HAP-1 (cell line): ENCODE measurements at places on chromosomes 7 and 10.

GRCh38 chr7:128025380-128025779 is 5.9 kb downstream of the LRRC4 start:
- DNase-seq: no peak

- no peak for DNase-seq
These were observed 386.4 kb downstream of the ETV1 start for GRCh38 chr7:13603016-13603415.

DNA sequence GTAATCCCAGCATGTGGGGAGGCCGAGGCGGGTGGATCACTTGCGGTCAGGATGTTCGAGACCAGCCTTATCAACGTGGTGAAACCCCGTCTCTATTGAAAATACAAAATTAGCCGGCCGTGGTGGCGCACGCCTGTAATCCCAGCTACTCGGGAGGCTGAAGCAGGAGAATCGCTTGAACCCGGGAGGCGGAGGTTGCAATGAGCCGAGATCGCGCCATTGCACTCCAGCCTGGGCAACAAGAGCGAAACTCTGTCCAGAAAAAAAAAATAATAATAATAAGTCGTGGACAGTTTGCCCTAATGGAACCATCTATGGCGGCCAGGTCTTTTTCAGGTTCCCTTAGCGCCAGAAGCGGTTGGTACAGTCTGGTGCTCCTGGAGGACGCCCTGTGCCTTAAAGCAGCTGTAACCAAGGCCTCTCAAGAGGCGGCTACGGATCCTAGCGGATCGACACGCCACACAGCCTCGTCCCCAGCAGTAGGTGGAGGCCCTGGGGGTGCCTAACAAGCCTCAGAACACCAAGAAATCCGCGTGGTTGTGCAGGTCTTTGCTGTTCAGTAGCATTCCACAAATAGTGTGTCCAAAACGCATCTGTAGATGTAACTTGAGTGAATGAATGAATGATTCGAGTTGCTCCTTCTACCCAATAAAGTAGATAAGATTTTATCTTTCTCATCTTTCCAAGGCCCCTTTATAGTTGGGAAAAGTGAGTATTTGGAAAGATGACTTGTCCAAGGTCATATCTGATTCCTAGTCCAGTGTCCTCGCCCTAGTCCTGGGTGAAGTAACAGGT is 982 bp downstream of the PGAM1 start:
- DNase-seq: no peak

DNA sequence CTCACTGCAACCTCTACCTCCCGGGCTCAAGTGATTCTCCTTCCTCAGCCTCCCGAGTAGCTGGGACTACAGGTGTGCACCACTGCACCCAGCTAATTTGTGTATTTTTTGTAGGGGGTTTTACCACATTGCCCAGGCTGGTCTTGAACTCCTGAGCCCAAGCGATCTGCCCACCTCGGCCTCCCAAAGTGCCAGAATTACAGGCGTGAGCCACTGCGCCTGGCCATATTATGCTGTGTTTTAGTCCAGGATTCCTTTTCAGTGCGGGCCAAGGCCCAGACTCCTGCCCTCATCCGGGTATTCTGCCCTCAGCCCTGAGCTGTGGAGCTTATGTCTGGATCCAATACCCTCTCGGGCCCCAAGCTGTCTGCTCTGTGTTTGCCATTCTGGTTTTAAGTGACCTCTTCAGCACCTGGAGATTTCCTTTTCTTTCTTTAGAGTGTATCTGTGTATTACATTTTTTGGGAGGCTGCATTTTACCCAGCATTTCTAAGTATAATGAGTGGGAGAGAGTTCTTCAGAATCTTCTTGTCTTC is 114.9 kb downstream of the BUB3 start:
- DNase-seq: no peak

GRCh38 chr10:109203646-109204353 is 719.5 kb downstream of the XPNPEP1 start:
- DNase-seq: no peak

GRCh38 chr7:40099837-40100236 is 34.6 kb downstream of the MPLKIP start:
- no peak for DNase-seq

GRCh38 chr7:151704960-151705635 is 171.8 kb downstream of the PRKAG2 start:
- no peak for DNase-seq

DNA sequence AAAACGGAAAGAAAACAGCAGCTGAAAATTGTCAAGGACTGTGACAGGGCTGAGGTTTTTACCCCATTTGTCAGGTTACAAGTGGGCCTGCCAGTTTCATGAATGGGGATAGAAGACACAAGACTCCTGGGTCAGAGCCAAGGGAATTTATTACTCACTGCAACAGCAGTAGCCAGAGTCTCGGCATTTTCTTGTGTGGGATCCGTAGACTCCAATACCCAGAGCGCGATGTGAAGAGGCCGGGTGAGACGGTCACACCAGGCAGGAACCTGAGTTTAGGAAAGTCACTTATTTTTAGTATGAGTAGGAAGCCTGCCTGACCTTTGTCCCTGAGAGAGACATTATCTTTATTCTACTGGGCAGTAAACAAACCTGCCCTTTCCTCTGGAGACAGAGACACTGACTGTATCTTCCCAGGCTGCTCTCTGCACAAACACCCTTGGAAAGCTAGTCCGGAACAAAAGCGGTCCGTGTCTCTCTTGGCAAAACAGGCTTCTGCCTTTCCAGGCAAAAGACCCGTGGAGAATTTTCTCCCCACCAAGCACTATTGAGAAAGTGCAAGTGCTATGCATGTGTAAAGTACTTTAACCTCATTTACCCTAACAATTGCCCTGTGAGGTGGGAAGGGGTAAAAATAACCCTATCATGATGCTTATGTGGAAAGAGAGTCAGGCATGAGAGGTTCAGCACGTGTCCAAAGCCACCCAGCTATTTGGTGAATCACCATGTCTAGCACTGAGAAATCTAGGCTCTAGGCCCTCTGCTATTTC is 58.4 kb downstream of the JCAD start:
- DNase-seq: no peak

DNA sequence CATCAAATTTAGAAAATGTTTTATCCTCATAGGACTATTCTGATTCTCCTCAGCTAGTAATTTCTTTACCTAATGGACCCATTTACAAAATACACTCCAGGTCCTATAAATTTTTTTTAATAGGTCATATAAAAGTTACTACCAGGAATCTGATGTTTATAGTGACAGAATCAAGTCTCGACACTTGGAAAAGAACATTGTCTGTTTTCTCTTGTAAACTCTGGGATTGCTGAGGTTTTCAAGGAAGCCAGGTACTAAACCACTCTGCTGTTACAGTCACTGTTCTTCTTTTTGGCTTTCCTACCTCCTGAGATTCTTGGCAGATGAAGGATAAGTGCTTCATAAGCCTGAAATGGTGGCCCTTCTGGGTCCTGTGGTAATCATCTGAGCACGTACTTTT is 493.1 kb downstream of the AUTS2 start:
- no peak for DNase-seq

DNA sequence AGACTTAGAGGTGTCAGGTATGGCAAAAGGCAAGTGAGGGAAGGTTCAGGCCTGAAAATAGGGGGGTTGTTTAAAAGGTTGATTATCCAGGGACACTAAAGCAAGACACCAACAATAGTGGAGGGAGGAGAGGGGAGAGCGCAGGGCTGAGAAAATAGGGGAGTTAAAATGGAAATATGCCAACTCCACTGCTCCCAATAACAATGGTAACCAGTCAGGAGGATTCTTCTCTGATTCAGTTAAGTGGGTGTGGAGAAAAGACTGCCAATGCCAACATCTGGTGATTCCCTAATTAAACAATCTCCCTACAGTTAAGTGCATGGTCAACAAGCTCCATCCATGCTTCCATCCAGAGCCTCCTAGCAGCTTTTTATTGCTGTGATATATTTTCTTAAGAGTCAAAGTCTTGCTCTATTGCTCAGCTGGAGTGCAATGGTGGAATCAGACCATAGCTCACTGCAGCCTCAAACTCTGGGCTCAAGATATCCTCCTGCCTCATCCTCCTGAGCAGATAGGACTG is 183.3 kb downstream of the JAZF1 start:
- DNase-seq: no peak

DNA sequence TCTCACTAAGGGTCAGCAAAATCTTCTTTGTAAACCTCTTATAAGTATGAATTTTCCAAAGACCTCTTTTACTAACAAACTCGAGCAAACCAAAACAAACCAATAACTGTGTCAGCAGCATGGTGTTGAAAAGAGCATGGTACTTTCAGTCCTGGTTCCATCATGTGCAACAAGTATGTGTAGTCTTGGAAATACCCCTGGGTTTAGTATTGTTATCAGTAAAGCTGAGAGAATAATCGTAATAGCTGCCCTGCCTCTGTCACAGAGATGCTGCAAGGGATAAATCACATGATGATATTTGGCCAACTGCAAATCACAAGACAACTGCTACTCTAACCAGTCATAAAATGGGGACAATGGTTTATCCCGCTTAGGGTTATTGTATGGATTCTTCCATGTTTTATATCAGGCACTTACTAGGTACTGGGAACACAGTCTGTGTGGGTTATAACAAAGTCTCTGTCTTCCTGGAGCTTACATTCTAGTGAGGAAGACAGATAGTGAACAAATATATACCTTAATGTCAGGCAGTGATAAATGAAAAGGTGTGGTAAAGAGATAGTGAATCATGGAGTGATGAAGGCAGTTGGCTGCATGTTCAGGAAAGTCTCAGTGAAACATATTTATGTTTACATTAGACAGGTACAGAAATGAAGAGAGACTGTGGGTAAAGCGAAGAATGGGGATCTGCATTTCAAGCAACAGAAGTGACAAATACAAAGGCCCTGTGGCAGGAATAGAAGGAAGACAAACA is 60.5 kb upstream of the C10orf90 start:
- DNase-seq: no peak

GRCh38 chr7:69187824-69188333 is 410.4 kb upstream of the AUTS2 start:
- no peak for DNase-seq

DNA sequence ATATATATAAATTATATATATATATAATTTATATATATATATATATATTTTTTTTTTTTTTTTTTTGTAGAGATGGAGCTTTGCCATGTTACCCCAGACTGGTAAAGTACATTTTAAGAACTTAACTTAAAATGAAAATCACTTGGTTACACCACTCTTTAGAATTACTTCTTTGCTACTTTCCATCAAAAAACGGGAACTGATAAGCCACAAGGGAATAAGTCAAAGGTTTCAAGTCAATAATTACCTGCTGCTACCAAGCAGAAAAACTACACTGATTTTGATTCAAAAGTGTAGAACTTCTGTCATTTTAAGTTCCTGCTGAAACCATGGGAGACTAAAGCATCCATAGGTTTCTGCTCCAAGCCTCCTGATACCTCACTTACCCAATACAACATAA is 12.2 kb downstream of the PPA1 start:
- DNase-seq: no peak

- peak; percentile 10 for DNase-seq
These were observed 132.6 kb downstream of the CHRM2 start for GRCh38 chr7:137001041-137001440.

DNA sequence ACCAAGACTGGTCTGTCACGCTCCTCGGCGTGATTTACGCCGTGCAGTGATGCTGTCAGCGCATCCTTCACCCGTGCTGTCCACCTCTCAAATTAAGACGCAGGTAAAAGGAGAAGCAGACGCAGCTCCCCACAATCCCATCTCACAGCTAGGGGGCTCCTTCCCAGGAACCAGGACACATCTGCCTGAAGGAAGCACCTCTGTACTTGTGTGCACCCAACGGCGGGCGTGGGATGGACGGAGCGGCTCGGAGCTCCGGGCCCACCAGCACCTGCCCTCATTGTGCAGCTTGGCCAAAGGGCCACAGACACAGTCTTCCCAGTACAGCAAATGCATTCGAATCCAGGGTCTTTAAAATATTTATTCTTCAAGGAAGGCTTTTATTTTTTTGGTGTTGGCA is 55.3 kb downstream of the STK32C start:
- DNase-seq: no peak

- DNase-seq: no peak
These were observed 75.7 kb downstream of the NRCAM start for GRCh38 chr7:108380517-108380916.

DNA sequence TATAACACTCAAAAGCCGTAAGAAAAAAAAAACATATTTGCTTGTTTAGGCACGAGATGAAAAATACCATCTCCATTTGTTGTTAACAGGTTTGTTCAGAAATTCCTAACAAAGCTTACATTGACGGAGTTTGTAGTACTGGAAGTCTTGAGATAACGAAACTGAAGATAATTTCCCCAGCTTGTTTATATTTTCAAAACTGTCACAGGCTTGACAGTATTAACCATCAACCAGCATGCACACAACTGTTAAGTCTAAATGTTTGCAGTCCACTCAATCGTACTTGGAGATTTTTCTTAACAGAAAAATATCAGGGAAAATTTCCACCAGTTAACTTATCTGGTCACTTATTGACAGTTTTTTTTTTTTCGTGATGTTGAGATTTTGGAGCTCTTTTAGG is 68.5 kb downstream of the ITGA8 start:
- DNase-seq: no peak

- DNase-seq: peak; percentile 68
These were observed 1.1 kb downstream of the RADIL start for GRCh38 chr7:4882169-4883032.

DNA sequence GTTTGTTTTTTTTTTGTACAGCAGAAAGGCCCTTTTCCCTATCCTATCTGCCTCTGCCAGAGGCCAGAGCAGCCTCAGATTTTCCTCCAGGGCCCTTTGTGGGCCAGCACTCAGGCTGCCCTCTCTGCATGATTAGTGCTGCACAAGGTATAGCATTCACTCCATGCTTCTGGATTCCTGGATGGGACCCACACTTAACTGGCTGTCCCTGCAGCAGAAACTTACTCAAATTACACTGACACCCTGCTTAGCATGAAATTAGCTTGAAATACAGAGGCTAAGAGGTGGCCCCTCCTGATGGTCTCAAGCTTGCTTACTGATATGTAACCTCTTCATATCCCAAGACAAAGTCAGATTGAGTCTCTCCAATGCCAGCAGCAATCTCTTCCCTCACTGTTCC is 239.3 kb downstream of the SORCS1 start:
- no peak for DNase-seq
